Endothelial cell (in vitro differentiated cells): ENCODE measurements at places on chromosomes 13 and 19.

- no peak for DNase-seq
Observed at GRCh38 chr19:50717026-50717723, 2.4 kb downstream of the SHANK1 start.

- DNase-seq: no peak
Observed at GRCh38 chr13:77544758-77545338, 9.3 kb downstream of the SCEL start.

GRCh38 chr13:100773429-100773828 lies 98.8 kb upstream of the TMTC4 start:
- DNase-seq: no peak

- no peak for DNase-seq
Observed at GRCh38 chr13:113135281-113135760, 12.7 kb downstream of the F10 start.

- no peak for DNase-seq
Observed at GRCh38 chr13:66069570-66069969, 1160.6 kb downstream of the PCDH9 start.

DNA sequence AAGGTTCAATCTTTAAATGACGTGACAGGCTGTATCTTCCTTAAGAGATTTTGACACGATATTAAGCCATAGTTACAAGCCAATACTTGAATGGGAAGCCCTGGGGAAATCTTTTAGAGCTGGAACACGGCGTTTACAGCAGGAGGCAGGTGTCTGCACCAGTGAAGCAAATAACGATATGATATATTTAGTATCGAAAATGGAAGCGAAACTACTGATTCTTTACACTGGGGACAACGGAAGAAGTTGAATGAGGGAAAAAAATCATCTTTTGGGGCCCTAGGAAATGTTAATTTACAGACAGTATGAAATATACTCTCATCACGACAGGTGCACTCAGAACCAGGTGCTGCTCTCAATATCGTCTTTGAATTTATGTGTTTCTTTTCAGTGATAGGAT lies 793.9 kb upstream of the PCDH20 start:
- DNase-seq: no peak

GRCh38 chr13:73428137-73428536 lies 369.3 kb downstream of the KLF5 start:
- DNase-seq: no peak

DNA sequence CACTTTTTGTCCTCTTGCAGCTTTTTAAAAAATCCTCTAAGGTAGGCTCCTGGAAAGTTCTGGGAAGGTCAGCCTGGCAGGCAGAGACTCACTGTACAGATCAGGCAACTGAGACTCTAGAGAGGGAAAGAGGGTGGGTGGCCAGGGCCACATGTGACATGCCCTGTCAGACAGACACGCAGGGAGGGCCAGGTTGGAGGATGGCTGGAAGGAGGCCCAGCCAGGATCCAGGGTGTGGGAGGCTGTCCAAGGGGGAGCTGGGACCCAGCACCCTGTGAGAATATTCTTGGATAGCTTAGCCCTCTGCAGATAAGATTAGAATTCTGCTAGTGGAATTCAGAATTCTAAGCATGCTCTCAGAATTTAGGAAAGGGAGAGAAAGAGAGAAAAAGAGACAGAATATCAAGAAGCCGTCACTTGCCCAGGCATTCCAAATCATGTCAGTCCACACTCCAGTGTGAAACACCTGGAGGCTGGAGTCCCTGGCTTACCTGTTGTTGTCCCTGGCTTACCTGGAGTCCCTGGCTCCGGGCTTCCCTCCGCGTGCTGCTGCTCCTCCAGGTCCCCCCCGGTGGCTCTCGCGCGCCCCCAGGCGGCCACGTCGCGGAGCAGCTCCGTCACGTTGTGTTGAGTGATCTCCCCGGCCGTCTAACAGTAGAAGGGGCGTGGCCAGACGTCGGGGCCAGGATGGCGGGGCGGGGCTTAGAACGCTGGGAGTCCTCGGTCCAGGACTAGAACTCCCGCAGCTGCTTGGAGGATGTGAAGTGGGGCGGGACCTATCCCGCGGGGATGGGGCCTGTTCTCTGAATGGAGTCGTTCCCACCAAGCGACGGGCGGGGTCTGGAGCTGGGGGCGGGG lies 2.8 kb upstream of the TNNI3 start:
- peak; percentile 95 for DNase-seq

GRCh38 chr13:39263033-39263432 lies 224.8 kb downstream of the NHLRC3 start:
- peak; percentile 50 for DNase-seq

DNA sequence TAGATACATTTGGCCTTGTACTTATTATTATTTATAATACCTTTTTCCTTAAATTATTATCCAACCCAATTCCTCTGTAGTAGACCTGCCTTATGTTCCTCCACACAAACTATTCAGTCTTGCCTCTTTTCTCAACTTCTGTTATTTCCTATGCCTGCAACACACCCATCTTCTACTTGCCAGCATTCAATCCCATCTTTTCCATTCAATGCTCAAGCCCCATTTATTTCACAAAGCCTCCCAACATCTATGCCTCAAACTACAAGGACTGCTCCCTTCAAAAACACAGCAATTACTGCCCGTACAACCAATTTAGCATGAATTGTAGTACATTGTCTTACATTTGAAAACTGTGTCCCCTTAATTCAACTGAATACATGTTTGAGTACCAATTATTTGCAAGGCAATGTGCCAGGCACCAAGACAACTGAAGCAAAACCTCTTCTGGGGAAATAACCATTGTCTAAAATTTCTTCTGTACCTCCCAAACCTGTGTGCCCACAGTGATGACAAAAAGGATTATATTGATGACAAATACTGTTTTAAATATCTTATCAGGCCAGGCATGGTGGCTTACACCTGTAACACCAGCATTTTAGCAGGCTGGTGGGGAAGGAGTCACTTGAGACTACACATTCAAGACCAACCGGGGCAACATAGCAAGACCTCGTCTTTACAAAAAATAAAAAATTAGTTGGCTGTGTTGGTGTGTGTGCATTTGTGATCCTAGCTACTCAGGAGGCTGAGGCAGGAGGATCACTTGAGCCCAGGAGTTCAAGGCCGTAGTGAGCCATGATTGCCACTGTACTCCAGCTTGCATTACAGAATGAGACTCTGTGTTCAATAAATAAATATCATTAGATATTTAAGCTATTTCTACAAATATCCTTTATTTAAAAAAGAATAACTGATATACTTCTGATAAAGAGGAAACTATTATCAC lies 35.1 kb downstream of the ELF1 start:
- DNase-seq: no peak

DNA sequence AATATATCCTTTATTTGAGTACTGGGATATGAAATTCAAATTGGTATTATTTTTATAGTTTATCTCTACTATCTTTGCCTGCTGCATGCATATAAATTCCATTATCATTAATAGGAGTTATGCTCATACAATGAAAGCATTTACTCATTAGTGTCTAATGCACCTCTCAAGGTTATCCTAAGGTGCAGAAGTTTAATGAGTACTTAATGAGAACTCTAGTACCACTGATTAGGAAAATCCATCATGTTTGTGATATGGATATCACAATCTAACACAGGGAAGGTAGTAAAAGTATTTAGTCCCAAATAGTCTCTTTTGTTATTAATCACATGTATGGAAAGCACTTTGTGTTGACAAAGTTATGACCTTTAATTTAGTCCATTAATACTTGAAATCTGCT lies 77.2 kb upstream of the SLC10A2 start:
- DNase-seq: no peak

GRCh38 chr13:35838356-35838755 lies 292.8 kb downstream of the DCLK1 start:
- DNase-seq: no peak

GRCh38 chr19:8526345-8527091 lies 12.6 kb upstream of the ZNF414 start:
- DNase-seq: peak; percentile 94

- DNase-seq: no peak
Observed at GRCh38 chr19:1276628-1277022, 1.3 kb downstream of the FAM174C start.

GRCh38 chr13:23707674-23708073 lies 137.5 kb downstream of the TNFRSF19 start:
- DNase-seq: no peak

GRCh38 chr13:107139006-107139405 lies 571.1 kb upstream of the ARGLU1 start:
- no peak for DNase-seq

DNA sequence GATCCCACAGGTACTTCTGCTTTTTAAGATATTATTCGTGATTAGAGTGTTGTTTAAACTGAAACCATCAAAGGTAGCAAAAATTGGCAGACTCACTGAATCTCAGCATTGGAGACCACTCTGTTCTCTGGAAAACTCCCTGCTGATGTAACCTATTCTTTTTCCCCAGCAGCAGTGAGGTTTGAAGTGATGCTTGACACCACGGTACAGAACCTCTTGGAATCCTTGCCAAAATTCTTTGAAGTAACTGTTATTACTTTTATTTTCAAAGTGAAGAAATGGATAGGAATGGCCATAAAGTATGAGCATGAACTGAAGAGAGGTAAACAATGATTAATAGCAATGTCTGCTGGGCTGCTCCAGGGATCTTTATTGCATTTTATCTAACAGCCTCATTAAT lies 66.4 kb upstream of the KL start:
- DNase-seq: no peak

DNA sequence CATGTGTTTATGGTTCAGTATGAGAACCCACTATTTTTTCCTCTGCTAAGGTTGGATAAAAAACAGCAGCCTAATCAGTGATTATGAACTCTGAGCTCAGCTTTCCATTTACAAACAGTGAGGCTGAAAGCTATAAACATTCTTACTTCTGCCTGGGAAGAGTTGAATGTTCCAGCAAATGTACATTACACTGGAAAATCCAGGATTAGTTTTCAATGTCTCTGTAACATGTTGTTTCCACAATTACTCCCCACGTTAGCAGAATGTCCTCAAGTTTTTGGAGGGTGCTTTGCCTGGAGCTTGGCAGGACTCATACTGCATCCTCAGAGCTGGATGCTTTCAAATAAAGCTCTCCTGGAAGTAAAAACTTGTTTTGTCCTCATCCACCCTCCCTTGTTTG lies 150.4 kb downstream of the POSTN start:
- DNase-seq: no peak

- no peak for DNase-seq
Observed at GRCh38 chr13:26589754-26590153, 32.3 kb downstream of the WASF3 start.

- no peak for DNase-seq
Observed at GRCh38 chr13:88704600-88705275, 1033.6 kb downstream of the SLITRK5 start.

- DNase-seq: no peak
Observed at GRCh38 chr19:46963093-46963734, 56.4 kb upstream of the NPAS1 start.

GRCh38 chr19:33260628-33261418 lies 35.2 kb upstream of the SLC7A10 start:
- DNase-seq: no peak
